ENCODE measurements at places on chromosomes 1 and 21.

- DNase-seq, result no peak
- H3K4me3 ChIP-seq, result no peak overlapping the region
- no peak overlapping the region for H3K27ac ChIP-seq
- H3K27me3 ChIP-seq, result no peaks in the 10 kb centered on the region
- H3K36me3 ChIP-seq, result no peaks in the 10 kb centered on the region
Measured at GRCh38 chr1:202199040-202199889, 5.7 kb downstream of the LGR6 start.

- H3K4me1 ChIP-seq, result no peaks in the 10 kb centered on the region
- H3K36me3 ChIP-seq, result no peaks in the 10 kb centered on the region
- H3K4me3 ChIP-seq, result no peak overlapping the region
- no peaks in the 10 kb centered on the region for H3K27me3 ChIP-seq
Measured at GRCh38 chr1:91706140-91706957, 179.6 kb downstream of the TGFBR3 start.

- no peak overlapping the region for H3K4me3 ChIP-seq
- H3K4me1 ChIP-seq, result no peaks in the 10 kb centered on the region
- no peak overlapping the region for H3K27ac ChIP-seq
- no peak for DNase-seq
Measured at GRCh38 chr1:158059984-158060383, 66.5 kb downstream of the KIRREL1 start.

DNA sequence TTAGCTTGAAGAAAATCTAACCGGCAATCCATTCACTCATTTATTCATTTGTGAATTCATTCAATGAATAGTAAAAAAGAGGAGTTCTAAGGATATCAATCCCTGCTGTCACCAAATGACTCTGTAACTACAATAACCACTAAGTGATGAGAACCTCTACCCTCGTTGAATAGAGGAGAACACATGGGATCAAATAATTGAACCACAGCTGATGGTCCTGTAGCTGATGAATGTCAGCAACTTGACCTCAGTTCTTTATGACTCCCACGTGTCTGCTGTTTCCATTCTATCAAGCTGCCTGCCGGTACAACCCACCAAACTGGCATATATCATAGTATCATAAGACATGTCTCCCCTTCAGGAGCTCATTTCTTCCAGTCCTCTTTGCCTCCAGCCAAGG, 150.3 kb downstream of the PTGER3 start:
- H3K4me1 ChIP-seq, result no peaks in the 10 kb centered on the region
- H3K27me3 ChIP-seq, result no peaks in the 10 kb centered on the region
- H3K4me3 ChIP-seq, result no peak overlapping the region
- no peak overlapping the region for H3K27ac ChIP-seq
- no peak for DNase-seq

GRCh38 chr1:203516184-203516583, 22.2 kb downstream of the OPTC start:
- H3K4me3 ChIP-seq, result no peak overlapping the region
- no peaks in the 10 kb centered on the region for H3K27me3 ChIP-seq
- H3K4me1 ChIP-seq, result peaks cover 28% of the 10 kb centered on the region

GRCh38 chr1:214261206-214262123, 19.5 kb upstream of the SMYD2 start:
- H3K36me3 ChIP-seq, result no peaks in the 10 kb centered on the region
- H3K27me3 ChIP-seq, result no peaks in the 10 kb centered on the region
- H3K4me3 ChIP-seq, result no peak overlapping the region
- H3K4me1 ChIP-seq, result no peaks in the 10 kb centered on the region

DNA sequence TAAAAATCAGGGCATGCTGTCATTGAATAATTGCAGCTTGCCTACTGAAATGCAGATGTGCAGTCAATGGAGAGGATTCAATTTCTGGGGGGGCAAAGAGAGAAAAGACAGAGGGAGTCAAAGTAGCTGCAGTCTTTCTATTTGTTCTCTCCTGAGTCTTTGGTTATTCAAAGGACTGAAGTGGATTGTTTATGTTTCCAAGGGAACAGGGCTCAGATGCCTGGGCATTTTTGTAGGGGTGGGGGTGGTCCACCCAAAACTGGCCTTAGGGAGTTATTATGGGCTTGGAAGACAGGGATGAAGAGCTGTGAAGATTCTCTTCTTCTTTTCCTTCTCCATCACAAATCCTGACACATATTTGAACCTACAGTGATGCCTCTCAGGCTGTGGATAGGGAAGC, 408.8 kb upstream of the DAB1 start:
- no peak overlapping the region for H3K27ac ChIP-seq
- DNase-seq, result no peak
- no peak overlapping the region for H3K4me3 ChIP-seq

GRCh38 chr1:66197785-66198184, 336.2 kb upstream of the SGIP1 start:
- H3K4me1 ChIP-seq, result no peaks in the 10 kb centered on the region
- no peak overlapping the region for H3K4me3 ChIP-seq
- no peak for DNase-seq
- no peak overlapping the region for H3K27ac ChIP-seq
- H3K27me3 ChIP-seq, result no peaks in the 10 kb centered on the region
- no peaks in the 10 kb centered on the region for H3K36me3 ChIP-seq

GRCh38 chr1:75274920-75275506, 140.8 kb downstream of the LHX8 start:
- H3K4me1 ChIP-seq, result no peaks in the 10 kb centered on the region
- H3K27me3 ChIP-seq, result no peaks in the 10 kb centered on the region

DNA sequence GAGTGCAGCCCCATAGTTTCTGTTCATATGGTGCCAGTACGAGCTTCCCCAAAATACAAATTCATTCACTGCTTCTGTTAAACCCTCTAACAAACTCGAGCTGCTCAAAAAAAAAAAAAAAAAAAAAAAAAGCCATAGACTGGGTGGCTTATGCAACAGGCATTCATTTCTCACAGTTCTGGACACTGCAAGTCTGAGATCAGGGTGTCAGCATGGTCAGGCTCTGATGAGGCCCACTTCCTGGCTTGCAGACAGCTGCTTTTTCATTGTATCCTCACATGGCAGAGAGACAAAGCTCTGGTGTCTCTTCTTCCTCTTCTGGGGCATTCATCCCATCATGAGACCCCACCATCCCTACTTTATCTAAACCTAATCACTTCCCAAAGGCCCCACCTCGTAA, 121.6 kb downstream of the PTBP2 start:
- no peak overlapping the region for H3K27ac ChIP-seq
- H3K27me3 ChIP-seq, result no peaks in the 10 kb centered on the region
- DNase-seq, result no peak
- H3K4me1 ChIP-seq, result no peaks in the 10 kb centered on the region

- peak overlapping the region; percentile 31 for H3K4me3 ChIP-seq
- H3K4me1 ChIP-seq, result peaks cover 24% of the 10 kb centered on the region
- DNase-seq, result no peak
- H3K27ac ChIP-seq, result no peak overlapping the region
- H3K27me3 ChIP-seq, result peaks cover 54% of the 10 kb centered on the region
Measured at GRCh38 chr1:180231506-180231921, 1.4 kb downstream of the LHX4 start.

- H3K27ac ChIP-seq, result no peak overlapping the region
- no peak overlapping the region for H3K4me3 ChIP-seq
- H3K36me3 ChIP-seq, result no peaks in the 10 kb centered on the region
- DNase-seq, result no peak
- H3K27me3 ChIP-seq, result no peaks in the 10 kb centered on the region
- no peaks in the 10 kb centered on the region for H3K4me1 ChIP-seq
Measured at GRCh38 chr1:95005584-95005983, 67.2 kb downstream of the ALG14 start.

GRCh38 chr1:113207019-113207418, 134.0 kb downstream of the LRIG2 start:
- H3K27ac ChIP-seq, result no peak overlapping the region
- no peak for DNase-seq

GRCh38 chr1:154703170-154703569, 95.2 kb upstream of the ADAR start:
- no peak for DNase-seq
- H3K4me3 ChIP-seq, result no peak overlapping the region
- H3K27ac ChIP-seq, result no peak overlapping the region
- H3K4me1 ChIP-seq, result no peaks in the 10 kb centered on the region
- no peaks in the 10 kb centered on the region for H3K36me3 ChIP-seq
- no peaks in the 10 kb centered on the region for H3K27me3 ChIP-seq

- DNase-seq, result no peak
- no peak overlapping the region for H3K27ac ChIP-seq
- no peak overlapping the region for H3K4me3 ChIP-seq
- H3K36me3 ChIP-seq, result no peaks in the 10 kb centered on the region
- H3K27me3 ChIP-seq, result no peaks in the 10 kb centered on the region
Measured at GRCh38 chr1:41455479-41456332, 28.8 kb downstream of the EDN2 start.

DNA sequence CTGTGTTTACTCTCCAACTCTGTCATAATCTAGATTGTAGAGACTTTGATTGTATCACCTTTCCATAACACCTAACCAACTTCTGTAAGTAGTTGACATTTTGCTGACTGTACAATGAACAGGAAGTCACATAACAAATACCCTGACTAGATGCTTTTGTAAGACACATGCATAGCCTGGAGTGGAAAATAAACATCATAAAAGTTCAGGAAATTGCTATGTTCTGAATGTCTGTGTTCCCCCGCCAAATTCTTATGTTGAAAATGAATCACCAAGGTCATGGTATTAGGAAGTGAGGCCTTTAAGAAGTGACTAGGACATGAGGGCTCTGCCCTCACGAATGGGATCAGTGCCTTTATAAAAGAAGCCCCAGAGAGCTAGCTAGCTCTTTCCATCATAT, 40.4 kb upstream of the ZSWIM5 start:
- peak; percentile 10 for DNase-seq
- H3K27ac ChIP-seq, result no peak overlapping the region
- no peak overlapping the region for H3K4me3 ChIP-seq
- H3K36me3 ChIP-seq, result no peaks in the 10 kb centered on the region
- no peaks in the 10 kb centered on the region for H3K4me1 ChIP-seq
- H3K27me3 ChIP-seq, result no peaks in the 10 kb centered on the region

- no peaks in the 10 kb centered on the region for H3K36me3 ChIP-seq
- H3K27me3 ChIP-seq, result no peaks in the 10 kb centered on the region
- no peak overlapping the region for H3K4me3 ChIP-seq
- H3K4me1 ChIP-seq, result no peaks in the 10 kb centered on the region
- H3K27ac ChIP-seq, result no peak overlapping the region
Measured at GRCh38 chr1:47895279-47896125, 101.7 kb downstream of the TRABD2B start.

DNA sequence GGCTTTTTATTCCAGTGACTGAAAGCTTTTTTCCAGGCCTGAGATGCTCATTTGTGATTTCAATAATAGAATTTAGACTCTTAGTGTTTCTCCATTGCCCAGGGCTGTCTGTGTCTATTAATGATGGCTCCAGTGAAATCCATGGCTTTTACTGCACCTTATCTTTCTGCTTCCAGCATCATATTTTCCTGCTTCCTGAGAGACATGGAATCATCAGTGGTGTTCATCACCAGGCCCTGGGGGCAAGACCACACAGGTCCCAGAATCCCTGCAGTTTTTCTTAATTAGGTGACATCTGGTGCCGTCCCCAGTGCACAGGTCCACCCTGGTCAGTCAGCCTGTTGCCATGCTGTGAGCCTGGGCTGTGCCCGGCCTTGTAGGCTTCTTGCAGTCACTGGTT, 15.5 kb downstream of the NT5C1A start:
- DNase-seq, result no peak
- H3K27ac ChIP-seq, result no peak overlapping the region
- H3K4me3 ChIP-seq, result no peak overlapping the region
- H3K36me3 ChIP-seq, result no peaks in the 10 kb centered on the region
- H3K4me1 ChIP-seq, result peaks cover 3% of the 10 kb centered on the region

DNA sequence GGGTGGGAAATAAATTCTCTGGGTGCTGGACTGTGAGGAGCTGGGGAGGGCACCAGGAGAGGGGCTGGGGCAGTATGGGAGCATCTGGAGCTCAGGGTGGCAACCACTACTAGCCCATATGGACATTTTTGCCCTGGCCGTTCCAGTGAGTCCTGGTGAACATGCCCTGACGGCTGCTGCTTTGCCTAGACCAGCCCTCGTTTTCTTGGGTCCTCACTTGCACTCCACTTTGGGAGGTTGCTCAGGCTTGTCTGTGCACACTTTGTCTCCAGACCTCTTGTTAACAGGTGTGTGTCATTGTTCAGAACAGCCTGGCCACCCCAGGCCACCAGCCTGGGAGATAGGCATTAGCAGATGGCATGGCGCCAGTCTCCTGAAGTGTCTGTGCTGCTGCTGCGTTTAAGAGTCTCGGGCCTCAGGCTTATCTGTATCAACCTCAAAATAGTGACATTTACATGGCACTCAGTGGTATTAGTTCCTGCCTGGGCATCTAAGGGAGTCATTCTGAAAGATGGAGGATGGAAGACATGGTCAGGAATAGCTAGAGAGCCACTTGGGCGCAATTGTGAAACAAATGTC, 190.5 kb downstream of the PTPRU start:
- H3K4me3 ChIP-seq, result no peak overlapping the region
- no peaks in the 10 kb centered on the region for H3K27me3 ChIP-seq
- H3K27ac ChIP-seq, result no peak overlapping the region
- H3K4me1 ChIP-seq, result no peaks in the 10 kb centered on the region
- DNase-seq, result no peak

- DNase-seq, result no peak
- H3K4me1 ChIP-seq, result no peaks in the 10 kb centered on the region
- H3K4me3 ChIP-seq, result no peak overlapping the region
Measured at GRCh38 chr1:29643838-29644440, 407.6 kb downstream of the PTPRU start.

DNA sequence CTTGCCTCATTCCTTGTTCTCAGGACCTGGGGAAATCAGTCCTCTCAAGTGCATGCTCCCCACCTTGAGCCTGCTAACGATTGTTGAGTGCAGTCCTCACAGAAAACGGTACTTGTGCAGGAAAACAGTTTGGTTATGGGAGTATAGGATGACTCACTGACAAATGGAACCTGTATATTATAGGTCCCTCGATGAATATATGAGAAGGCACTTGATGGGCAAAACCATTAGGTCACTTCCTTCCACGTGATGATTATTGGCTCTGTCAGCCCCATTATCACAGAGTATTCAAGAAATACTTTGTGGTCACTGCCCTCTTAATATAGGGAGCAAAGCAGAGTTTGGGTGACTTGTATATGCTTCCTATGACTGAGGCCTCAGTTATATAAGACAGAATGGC, 6.2 kb downstream of the CCDC17 start:
- no peaks in the 10 kb centered on the region for H3K27me3 ChIP-seq
- H3K27ac ChIP-seq, result no peak overlapping the region
- no peaks in the 10 kb centered on the region for H3K4me1 ChIP-seq
- H3K36me3 ChIP-seq, result peaks cover 64% of the 10 kb centered on the region
- no peak overlapping the region for H3K4me3 ChIP-seq
